Activated CD4-positive, alpha-beta memory T cell treated with anti-CD3 and anti-CD28 coated beads for 36 hours (primary cell): ENCODE measurements at places on chromosomes 7 and 10.

- DNase-seq, result no peak
These were observed 358.1 kb downstream of the FRMD4A start for GRCh38 chr10:13972609-13973008.

GRCh38 chr10:6320320-6321010 is 117.7 kb downstream of the PFKFB3 start:
- DNase-seq, result no peak

- no peak for DNase-seq
These were observed 127.4 kb downstream of the ZNF365 start for GRCh38 chr10:62501547-62501946.

DNA sequence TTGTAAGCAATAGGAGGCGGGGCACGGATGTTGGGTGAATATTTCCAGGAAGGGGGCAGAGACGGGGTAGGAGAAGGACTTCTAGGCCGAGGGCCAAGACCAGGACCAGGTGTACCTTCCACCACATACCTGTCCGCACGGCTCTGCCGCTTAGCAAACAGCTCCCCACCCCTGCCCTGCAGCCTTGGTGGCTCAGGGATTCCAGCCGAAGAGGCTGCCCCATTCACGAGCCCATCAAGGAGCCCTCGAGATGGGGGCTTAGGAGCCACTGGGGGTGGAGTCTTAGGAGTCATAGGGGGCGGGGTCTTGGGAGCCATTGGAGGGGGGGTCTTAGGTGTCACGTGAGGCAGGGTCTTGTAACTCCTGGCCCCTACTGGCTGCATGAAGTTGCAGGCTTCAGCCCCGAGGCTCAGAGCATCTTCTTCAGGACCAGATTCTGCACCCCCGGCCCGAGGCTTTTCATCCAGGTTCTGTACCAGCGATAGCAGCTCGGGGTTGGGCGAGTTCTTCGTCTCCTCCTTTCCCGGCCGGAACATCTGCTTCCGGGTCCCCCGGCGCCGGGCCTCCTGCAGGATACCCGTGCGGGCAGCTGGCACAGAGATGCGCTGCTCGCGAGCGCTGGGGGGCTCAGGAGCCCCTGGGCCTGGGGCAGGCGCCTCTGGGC is 6.1 kb upstream of the MYOZ1 start:
- DNase-seq, result peak; percentile 32

DNA sequence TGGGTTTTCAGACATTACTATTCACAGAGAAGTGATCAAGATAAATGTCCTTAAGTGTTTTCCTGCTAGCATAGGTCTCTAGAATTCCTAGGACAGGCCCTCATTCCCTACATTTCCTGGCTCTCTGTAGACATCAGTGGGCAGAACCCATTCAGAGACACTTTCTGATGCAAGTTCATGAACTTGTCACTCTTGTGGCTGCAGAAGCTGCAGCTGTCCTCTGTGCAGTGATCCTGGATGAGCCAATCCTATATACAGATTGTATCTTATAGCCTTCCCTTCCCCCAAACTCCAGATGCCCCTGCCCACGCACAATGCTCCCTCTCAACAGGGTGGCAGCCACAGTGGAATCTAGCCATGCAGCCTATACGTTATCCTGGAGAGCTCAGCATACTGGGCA is 12.6 kb upstream of the GRB10 start:
- DNase-seq, result no peak

- no peak for DNase-seq
These were observed 66.8 kb downstream of the ADAM12 start for GRCh38 chr10:126321440-126321839.

GRCh38 chr10:126398924-126399323 is 10.6 kb upstream of the ADAM12 start:
- no peak for DNase-seq
